Testis (tissue), 5 donors: ENCODE measurements at places on chromosomes 5 and 9. TPM values are rescaled to one million over a fixed set of nuclear protein-coding genes. Genes with fewer than 3 reads are reported as not detected.
A peak's percentile ranks its signal among the peaks of the same experiment; 100 is the strongest.

DNA sequence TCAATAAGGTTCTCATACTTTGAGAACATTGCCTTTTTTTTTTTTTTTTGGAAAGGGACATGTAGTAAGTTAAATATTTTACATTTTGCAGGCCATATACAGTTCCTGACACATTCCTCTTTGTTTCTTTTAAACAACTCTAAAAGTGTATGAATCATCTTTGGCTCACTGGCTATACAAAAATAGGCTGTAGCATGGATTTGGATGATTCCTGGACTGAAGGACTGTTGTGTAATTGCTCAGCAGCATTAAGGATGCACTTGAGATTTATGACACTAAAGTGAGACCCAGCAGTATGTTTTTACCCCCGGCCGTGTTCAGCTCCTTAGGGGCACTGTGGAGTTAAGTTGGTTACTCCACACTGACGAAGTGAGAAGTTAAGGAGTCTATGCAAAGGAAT is 41.3 kb downstream of the VPS13A start:
- no peaks in the 10 kb centered on the region for H3K36me3 ChIP-seq
- DNase-seq = no peak
- H3K27ac ChIP-seq = no peak overlapping the region
- no peak overlapping the region for H3K4me3 ChIP-seq
- no peaks in the 10 kb centered on the region for H3K4me1 ChIP-seq

DNA sequence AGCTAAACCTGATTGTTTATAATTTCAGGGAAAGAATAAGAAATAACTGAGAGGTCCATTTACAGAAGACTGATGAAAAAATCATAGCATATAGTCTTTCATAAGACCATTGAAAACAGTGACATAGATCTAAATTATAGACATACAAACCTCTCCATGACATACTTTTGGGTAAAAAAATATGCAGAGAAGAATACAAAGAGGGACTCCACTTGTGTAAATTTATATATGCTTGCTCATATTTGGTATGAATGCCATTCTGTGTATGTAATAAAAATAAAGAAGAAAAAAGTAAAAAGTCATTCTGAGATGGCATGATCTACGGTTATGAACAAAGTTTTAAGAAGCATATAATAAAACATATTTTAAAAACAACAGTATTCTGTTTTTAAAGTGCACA is 310.7 kb downstream of the ASTN2 start:
- no peaks in the 10 kb centered on the region for H3K27me3 ChIP-seq
- DNase-seq = no peak
- no peaks in the 10 kb centered on the region for H3K4me1 ChIP-seq
- H3K4me3 ChIP-seq = no peak overlapping the region

- no peak overlapping the region for H3K27ac ChIP-seq
- peaks cover 12% of the 10 kb centered on the region for H3K4me1 ChIP-seq
- H3K27me3 ChIP-seq = no peaks in the 10 kb centered on the region
These were observed 1.1 kb downstream of the SLC31A1 start for GRCh38 chr9:113222482-113222841.

- no peak overlapping the region for H3K4me3 ChIP-seq
- no peaks in the 10 kb centered on the region for H3K4me1 ChIP-seq
- no peak overlapping the region for H3K27ac ChIP-seq
- H3K27me3 ChIP-seq = no peaks in the 10 kb centered on the region
- no peaks in the 10 kb centered on the region for H3K36me3 ChIP-seq
These were observed 543.1 kb downstream of the TLE1 start for GRCh38 chr9:81146241-81146640.

DNA sequence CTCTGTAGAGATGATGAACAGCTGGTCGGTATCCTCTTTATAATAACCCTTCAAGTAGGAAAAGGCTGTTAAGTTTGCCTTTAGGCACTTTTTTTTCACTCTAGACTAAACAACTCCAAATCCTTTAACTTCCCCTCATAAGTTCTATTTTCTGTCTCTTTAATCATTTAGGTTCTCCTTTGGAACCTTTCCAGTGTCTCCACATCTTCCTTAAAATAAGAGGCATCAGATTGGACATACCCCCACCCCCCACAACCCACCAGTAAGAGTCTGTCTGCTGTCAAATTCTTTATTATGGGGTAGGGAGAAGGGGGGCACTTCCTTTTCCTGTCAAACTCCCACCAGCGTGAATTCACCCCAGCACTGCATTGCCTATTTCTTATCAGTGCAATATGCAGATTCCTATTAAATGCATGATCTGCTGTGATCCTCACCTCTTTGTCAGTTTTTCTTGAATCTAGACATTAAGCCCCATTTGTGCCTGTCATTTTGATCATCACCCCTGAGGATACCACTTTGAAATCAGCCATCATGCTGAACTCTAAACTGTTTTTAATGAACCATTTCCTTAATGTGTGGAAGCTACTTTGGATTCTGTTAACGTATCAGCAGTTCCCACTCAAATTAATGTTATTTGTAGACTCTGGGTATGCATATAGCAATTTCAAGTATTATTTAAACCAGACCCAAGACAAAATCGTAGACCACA is 212.2 kb downstream of the PDZD2 start:
- DNase-seq = no peak
- H3K4me3 ChIP-seq = no peak overlapping the region
- no peaks in the 10 kb centered on the region for H3K36me3 ChIP-seq
- H3K4me1 ChIP-seq = no peaks in the 10 kb centered on the region
- no peaks in the 10 kb centered on the region for H3K27me3 ChIP-seq

DNA sequence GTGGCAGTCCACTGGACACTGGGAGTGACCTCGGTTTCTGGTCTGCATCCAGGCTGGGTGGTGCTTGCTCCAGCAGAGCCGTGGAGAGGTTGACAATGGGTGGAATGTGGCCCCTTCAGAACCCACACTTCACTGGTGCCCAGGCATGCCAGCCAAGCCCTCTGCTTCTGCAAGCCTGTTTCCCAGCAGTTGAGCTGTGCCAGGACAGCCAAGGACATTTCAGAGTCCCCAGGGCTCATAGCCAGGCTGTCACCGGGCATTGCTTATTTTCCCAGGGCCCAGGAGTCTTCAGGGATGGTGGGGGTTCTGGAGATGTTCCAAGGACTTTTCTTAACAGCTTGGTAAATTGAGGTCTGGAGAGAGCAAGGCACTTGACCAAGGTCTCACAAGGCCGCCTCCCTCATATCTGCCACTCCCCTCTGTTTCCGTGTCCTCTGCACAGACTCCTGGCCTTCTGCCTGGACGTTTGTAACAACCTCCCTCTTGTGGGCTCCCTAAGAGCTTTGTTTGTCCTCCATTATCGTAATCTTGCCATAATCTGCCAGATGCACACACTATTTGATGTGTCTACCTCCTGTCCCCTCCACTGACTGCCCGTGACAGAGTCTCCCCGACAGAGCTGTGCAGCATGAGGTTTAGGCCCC is 3.8 kb upstream of the NDST1 start:
- DNase-seq = peak; percentile 94
- H3K27ac ChIP-seq = no peak overlapping the region
- peaks cover 100% of the 10 kb centered on the region for H3K4me1 ChIP-seq
- no peak overlapping the region for H3K4me3 ChIP-seq
- no peaks in the 10 kb centered on the region for H3K27me3 ChIP-seq

- peaks cover 17% of the 10 kb centered on the region for H3K4me1 ChIP-seq
- DNase-seq = peak; percentile 87
- no peak overlapping the region for H3K4me3 ChIP-seq
- H3K27ac ChIP-seq = peak overlapping the region; percentile 52
- no peaks in the 10 kb centered on the region for H3K27me3 ChIP-seq
- H3K36me3 ChIP-seq = no peaks in the 10 kb centered on the region
These were observed 3.7 kb upstream of the WDR31 start for GRCh38 chr9:113343732-113344231.

DNA sequence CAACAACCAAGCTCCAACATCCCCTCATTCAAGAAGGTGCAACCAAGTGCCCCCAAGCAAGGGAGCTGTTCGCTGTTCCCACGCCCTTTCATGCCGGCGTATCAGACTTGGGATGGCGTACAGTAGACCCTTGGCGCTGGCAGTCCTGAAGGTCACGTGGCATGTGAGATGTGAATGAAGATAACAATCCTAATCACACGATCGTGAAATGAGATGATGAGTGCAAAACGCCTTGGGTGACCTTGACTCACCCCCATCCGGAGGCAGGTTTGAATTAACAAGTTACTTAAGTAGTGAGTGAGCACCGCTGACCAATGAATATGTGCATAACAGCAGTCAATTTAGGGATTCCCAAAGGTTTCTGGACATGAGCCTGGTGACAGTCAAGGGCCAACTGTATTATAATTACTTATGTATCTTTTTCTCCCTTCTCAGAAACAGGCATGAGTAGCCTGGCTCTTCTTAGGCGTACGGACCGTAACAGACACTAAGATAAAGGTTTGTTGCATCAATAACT is 150.2 kb downstream of the TTLL11 start:
- DNase-seq = no peak
- H3K27me3 ChIP-seq = no peaks in the 10 kb centered on the region
- H3K36me3 ChIP-seq = no peaks in the 10 kb centered on the region
- H3K27ac ChIP-seq = no peak overlapping the region
- no peak overlapping the region for H3K4me3 ChIP-seq

DNA sequence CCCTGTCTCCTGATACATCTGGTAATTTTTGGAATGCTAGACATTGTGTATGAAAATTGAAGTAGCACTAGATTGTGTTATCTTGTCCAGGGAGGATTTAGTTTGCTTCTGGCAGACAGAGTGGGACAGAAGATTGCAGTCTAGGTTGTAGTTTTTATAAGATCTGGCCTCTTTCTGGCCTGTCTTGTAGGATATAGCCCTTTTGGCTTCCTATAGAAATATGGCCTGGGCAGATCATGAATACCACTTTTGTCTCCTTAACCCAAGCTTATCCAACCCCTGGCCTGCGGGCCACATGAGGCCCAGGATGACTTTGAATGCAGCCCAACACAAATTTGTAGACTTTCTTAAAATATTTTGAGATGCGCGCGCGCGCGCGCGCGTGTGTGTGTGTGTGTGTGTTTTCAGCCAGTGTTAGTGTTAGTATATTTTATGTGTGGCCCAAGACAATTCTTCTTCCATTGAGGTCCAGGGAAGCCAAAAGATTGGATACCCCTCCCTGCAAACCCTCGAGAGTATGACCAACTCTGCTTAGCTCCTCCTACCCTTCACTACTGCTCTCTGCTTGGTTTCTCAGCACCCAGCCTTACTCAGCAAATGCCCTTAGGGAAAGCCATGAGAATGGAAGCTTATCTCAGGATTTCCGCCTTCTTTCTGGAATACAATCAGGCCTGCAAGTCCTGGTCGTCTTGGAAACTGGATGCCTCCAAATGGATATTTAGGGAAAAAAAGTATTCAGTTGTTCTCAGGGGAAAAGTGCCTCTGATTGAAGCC is 26.5 kb downstream of the ANKRD33B start:
- H3K4me1 ChIP-seq = no peaks in the 10 kb centered on the region
- H3K36me3 ChIP-seq = no peaks in the 10 kb centered on the region
- H3K27ac ChIP-seq = no peak overlapping the region
- H3K27me3 ChIP-seq = no peaks in the 10 kb centered on the region
- no peak overlapping the region for H3K4me3 ChIP-seq

DNA sequence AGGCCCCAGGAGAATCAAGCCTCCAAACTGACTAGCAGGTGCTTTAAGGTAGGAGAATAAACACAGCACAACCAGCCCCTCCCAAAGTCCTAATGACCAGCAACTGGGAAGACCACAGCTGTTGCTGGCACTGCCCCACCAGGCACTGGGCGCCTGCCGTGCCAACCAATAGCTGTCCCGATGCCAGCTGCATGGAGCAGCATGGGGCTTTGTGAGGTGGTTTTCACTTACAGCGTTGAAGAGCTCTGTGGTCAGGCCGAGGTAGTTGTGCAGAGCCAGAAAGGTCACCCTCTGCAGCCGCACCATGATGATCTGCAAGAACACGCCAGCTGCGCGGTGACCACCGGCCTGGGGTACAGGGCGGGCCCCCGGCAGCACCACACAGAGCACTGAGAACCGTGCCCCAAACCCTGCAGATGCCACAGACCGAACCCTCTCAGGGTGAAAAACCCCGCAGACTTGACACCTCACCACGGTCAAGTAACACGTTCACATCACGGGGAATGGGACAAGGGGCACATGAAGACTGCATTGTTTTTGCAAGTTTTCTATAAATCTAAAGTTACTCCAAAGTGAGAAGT is 28.7 kb downstream of the PNPLA7 start:
- H3K4me1 ChIP-seq = no peaks in the 10 kb centered on the region
- DNase-seq = no peak
- no peaks in the 10 kb centered on the region for H3K36me3 ChIP-seq
- H3K27me3 ChIP-seq = no peaks in the 10 kb centered on the region
- no peak overlapping the region for H3K4me3 ChIP-seq
- H3K27ac ChIP-seq = no peak overlapping the region

GRCh38 chr5:71600783-71601182 is 13.6 kb downstream of the MCCC2 start:
- no peaks in the 10 kb centered on the region for H3K36me3 ChIP-seq
- H3K4me1 ChIP-seq = no peaks in the 10 kb centered on the region
- H3K27me3 ChIP-seq = no peaks in the 10 kb centered on the region
- H3K27ac ChIP-seq = no peak overlapping the region
- H3K4me3 ChIP-seq = no peak overlapping the region

DNA sequence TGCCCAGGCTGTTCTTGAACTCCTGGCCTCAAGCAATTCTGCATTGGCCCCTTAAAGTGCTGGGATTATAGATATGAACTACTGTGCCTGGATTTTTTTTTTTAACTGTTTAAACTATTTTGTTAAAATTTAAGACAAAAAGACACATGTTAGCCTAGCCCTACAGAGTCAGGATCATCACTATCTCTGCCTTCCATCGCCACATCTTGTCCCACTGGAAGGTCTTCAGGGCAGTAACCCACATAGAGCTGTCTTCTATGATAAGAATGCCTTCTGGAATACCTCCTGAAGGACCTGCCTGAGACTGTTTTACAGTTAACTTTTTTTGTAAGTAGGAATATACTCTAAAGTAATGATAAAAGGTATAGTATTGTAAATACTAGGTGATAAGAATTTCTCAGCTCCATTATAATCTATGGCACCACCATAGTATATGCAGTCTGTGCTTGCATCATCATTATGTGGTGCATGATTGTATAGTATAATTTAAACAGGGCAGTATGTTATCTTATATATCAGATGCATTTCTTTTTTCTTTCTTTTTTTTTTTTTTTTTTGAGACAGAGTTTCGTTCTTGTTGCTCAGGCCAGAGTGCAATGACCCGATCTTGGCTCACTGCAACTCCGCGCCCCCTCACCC is 52.7 kb downstream of the DENND4C start:
- H3K27me3 ChIP-seq = no peaks in the 10 kb centered on the region
- no peak for DNase-seq
- H3K4me3 ChIP-seq = no peak overlapping the region
- no peak overlapping the region for H3K27ac ChIP-seq
- H3K4me1 ChIP-seq = peaks cover 6% of the 10 kb centered on the region

- H3K27ac ChIP-seq = no peak overlapping the region
- no peak overlapping the region for H3K4me3 ChIP-seq
- DNase-seq = no peak
- no peaks in the 10 kb centered on the region for H3K4me1 ChIP-seq
These were observed 199.3 kb downstream of the SGCD start for GRCh38 chr5:156526081-156526925.

- no peak overlapping the region for H3K27ac ChIP-seq
- H3K36me3 ChIP-seq = no peaks in the 10 kb centered on the region
- no peaks in the 10 kb centered on the region for H3K27me3 ChIP-seq
- H3K4me3 ChIP-seq = no peak overlapping the region
- H3K4me1 ChIP-seq = no peaks in the 10 kb centered on the region
These were observed 194.0 kb upstream of the KLF4 start for GRCh38 chr9:107683566-107683965.

IFNA13 gene
- total RNA-seq = 1.9 TPM

MRPL41 gene
- 29.8 TPM for total RNA-seq

CCDC180 gene
- 66.1 TPM for total RNA-seq

MAMDC2 gene
- total RNA-seq = 13.7 TPM

TSLP gene
- 1.7 TPM for total RNA-seq
